Activated CD8-positive, alpha-beta memory T cell treated with anti-CD3 and anti-CD28 coated beads for 1 hour (primary cell): ENCODE measurements at places on chromosomes 2 and 18.

GRCh38 chr2:28621172-28622100, 125.6 kb downstream of the PLB1 start:
- DNase-seq = peak; percentile 77

- no peak for DNase-seq
Observed at GRCh38 chr18:36527051-36527450, 229.5 kb downstream of the FHOD3 start.

DNA sequence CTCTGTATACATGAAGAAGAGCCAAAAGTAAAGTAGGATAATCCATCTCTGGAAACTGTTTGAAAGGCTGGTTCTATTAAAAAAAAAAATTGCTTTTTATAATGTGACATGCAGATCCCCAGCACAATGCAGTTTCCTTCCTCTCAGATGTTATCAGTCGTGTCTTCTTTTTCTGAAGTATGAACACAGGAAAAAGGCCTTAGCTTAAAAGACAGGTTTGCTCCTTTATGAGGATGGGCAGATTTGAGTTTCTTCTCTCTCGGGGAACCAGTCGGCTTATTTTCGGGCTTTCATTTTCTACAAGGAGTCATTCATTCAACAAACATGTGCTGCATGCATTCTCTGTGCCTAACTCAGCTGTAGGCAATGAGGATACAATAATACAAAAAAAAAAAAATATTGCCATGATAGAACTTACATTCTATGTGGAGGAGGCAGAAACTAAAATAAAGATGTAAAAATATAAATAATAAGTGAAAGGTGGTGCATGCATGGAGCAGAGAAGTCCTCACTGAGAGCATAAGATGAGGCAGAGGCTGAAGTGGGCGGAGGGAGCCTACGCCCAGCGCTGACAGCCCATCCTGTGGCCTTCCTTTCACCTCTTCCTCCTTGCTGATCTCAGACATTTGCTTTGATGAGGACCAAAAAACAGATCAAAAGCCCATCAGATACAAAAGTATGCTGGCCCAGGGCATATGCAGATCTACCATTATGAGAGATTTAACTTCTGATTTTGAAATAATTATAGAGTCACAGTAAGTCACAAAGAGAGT, at the start of gene CD226:
CD226 (minus strand) TSS at position 513 of the 773 bp plus-strand sequence; CDS start at position 46, 467 bp downstream.
- no peak for DNase-seq

DNA sequence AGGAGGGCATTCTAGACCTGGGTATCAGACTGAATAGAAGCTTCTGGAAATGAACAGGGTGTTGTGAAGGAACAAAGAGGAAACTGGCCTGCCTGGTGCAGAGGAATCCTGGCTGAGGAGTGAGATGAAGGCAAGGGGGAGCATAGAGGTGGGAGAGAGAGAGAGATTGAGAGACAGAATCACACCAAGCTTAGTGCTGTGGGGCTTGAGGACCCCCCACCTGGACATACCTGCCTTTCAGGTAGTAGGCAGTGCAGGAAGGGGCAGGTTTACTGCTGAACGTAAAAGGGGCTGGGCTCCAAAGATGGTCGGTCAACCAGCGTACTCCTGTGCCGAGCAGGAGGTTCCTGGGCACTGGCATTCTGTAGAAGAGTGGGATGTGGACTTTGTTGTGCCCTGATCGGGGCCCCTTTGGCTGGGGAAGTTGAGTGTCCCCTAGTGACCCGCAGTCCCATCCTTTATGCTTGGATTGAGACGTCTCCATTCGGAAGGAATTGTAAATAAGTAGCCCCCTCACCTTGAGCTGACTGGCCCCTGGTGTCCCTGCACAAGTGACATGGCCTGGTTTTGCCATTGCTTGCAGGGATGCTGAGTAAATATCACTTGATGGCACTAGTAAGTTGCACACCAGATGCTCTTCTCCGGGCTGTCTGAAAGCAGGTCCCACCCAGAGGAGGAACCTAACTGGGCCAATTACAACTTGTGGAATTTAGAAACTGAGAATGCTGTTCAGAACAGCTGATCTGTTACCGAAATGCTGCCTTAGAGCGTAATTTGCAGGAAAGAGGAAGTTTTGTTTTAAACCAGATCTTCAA, 1.4 kb downstream of the UBE2F start:
- DNase-seq = no peak

DNA sequence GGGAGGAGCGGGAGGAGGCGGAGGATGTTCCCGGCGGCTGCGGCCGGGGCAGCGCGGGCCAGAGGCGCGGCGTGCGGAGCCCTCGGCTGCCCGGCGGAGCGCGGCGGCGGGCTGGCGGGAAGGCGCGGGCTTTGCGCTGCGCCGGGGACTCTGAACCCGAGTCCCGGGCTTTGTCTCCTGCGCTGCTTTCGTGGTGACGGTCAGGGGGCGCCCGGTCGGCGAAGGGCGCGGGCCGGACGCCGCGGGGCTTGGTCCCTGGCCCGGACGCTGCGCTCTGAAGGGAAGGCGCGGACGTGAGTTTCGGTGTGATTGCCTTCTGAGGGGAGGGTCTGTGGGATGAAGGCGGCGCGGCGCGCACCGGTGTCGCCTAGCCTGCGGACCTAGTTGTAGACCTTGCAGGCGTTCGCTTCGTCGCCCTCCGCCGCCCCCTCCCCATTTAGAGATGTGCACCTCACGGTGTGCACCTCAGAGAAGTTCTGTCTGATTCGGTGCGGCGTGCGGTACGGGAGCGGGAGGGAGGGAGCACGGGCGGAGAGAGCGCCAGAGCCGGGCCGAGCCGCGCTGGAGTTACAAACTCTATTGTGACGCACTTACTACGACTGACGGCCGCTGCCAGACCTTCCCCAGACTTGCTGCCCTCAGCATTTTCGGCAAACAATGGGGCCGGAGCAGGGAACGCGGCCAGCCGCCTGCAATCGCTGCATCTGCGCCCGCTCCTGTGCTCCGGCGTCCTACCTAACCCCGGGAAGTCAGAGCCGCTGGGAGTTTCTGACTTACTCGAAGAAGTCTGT, 2.1 kb downstream of the BCL2L11 start:
- DNase-seq = no peak

DNA sequence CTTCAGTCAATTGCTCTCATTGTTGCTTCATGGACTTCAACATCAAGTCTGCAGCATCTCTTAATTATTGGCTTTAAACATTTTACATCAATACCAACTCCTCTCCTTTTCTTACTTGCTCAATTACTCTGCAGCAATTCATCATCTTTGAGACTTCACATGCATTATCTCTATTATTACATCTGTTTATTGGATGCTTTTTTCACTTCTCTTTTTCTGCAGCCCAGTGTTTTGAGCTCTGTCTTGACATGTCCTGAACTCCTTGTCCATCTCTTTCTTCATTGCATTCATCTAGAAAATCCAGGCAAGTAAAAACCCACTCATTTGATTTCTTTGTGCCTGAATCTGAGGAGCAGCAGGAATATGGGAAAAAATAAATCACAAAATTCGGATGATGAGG, 647.9 kb downstream of the PLCL1 start:
- no peak for DNase-seq

DNA sequence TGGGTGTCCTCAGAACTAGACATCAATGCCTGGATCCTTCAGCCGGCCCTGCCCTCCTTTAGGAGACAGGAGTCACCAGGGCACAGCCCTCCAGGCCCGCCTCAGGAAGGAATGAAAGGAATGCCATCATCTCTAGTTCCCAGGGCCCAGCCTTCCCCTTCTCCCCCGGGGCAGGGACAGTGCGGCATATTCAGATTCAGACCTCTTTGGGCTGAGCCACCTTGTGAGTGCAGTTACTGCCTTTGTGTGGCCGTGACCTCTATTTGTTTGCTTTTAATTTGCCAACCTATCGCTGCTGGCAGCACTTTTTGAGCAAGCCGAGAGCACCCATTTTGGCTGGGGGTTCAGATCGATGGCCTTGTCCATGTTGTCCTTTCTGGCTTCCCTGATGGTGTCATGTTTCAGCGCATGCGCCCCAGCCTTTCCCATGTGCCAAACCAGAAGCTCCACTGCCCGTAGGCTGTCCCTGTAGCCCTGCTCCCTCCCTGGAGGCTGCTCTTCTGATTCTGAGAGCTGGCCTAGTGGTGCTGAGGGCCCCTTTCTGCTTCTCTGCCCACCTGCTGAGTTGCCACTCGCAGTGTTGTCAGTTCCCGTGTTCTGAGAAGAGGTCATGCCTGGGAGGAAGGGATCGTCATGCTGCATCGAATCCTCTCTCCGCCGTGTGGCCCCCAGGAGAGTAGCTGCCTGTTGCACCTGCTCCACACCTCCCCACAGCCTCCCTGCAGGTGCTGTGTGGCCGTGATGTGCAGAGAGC, 10.9 kb downstream of the ANKRD23 start:
- DNase-seq = no peak

DNA sequence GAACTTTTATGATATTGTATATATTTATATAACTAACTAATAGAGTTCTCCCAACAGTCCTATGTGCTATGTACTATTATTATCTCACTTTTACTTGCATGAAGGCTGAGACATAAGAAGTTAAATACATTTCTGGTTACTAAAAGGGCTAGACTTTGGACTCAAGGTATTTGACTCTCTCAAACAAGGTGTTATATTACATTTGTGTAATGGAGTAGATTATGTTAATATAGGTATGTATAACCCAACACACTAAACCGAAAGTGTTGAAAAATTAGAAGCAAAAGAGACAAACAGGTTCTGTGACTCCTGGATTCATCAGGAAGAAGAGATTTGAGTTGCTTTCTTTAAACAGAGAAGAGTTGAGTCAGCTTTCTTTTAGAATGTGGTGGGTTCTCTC, 733.6 kb upstream of the ZEB2 start:
- DNase-seq = no peak

- no peak for DNase-seq
Observed at GRCh38 chr2:148305476-148305875, 284.6 kb downstream of the MBD5 start.

DNA sequence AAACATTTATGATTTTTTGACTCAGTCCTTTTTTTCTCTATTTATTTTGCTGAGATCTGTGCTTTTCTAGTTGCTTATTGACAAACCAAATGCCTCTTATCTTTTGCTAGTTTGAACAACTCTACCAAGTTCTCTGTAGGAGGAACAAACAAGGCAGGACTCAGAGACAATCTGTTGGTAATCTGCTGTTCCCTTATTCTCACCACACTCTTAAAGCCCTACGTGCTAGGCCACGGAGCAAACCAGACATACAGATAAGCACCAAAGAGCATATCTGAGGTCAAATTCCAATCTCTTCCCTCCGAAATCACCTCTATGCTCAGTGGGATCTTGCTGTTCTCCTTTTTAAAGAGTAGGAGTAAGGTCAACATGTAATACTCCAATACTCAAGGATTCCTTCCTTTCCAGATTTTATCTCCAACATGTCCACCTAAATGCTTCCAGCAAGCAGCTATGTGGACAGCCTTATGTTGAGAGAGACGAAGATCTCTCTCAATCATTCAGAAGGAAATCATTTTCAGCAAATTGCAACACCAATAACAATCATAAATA, 18.4 kb downstream of the FN1 start:
- DNase-seq = no peak

DNA sequence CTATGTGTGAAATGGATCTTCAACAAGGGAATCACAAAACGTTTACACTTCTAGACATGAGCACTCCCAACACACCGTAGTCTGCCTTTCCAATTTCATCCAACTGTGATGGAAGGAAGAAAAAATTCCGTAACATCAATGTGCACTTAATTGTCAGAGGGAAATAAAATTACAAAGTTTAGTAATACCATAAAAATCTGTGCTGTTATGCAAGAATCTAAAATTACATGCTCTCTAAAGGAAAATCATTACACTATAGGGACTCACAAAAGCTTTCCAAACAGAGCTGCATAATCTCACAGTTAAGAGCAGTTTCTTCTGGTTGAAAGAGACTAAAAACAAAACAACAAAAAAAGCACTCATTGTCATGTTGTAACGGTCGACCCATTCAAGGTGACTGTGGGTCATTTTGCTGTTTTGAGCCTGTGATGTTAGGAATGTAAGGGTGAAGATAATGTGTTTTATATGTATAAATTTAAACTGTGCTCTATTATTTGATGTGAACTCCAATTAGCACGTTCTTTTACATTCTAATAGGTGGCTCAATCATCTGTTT, 698.0 kb downstream of the TDRD15 start:
- DNase-seq = no peak

GRCh38 chr18:55243857-55244256, 284.6 kb upstream of the CCDC68 start:
- no peak for DNase-seq

GRCh38 chr2:209472871-209473270, 49.0 kb downstream of the MAP2 start:
- no peak for DNase-seq

DNA sequence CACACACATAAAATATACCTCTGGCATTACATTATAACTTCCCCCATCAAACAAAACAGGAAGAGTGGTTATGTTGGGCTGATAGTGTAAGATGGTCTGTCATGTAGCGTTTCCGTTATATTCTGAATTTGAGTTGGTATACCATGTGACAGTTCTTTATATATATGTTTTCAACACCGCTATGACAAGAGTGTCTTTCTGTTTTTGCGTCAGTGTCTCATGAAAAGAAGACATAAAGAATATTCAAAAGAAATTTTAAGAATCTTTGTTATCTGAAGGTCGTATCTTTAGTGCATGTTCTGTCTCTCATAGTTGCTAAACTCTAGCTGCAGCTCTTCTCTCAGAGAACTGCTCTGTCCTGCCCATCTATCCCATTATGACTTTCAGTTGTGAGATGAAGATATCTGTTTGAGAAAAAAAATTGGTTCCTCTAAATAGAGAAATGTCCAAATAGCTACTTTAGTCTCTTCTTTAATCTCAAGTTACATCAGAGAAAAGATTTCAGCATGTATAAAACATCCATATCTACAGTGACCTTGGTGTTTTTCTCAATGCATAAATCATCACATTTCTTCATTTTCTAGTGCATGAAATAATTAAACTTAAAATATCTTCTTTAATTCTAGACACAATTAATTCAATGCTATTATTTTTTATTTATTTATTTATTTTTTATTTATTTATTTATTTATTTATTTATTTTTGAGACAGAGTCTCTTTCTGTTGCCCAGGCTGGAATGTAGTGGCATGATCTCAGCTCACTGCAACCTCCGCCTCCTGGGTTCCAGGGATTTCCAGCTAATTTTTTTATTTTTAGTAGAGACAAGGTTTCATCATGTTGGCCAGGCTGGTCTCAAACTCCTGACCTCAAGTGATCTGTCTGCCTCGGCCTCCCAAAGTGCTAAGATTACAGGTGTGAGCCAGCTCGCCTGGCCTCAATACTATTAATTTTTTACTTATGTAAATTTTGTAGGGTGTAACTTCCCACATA, 24.3 kb upstream of the PSME4 start:
- DNase-seq = no peak

- no peak for DNase-seq
Observed at GRCh38 chr2:177211576-177212105, 953 bp upstream of the HNRNPA3 start.

GRCh38 chr18:2173486-2173885, 397.8 kb downstream of the METTL4 start:
- no peak for DNase-seq

DNA sequence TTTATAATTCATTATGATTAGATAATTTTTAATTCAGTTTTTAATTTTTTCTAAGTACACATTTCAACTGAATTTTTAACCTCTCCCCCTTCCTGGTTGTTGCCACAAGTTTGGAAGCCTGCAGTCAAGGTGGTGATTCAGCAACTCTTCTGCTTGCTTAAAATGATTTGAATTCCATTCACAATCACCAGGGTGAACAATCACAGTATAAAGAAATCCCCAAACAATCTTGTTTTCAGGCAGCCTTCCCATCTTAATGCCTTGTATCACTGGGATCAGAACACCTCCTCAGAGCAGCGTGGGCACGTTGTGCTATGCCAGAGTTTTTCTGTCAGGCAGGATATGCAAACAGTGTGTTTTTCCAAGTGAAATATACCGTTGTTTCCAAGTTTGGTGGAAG, 46.7 kb upstream of the BARD1 start:
- DNase-seq = no peak

GRCh38 chr2:126664639-126665038, 8.7 kb downstream of the GYPC start:
- no peak for DNase-seq
